ENCODE measurements at places on chromosomes 3 and 15.

DNA sequence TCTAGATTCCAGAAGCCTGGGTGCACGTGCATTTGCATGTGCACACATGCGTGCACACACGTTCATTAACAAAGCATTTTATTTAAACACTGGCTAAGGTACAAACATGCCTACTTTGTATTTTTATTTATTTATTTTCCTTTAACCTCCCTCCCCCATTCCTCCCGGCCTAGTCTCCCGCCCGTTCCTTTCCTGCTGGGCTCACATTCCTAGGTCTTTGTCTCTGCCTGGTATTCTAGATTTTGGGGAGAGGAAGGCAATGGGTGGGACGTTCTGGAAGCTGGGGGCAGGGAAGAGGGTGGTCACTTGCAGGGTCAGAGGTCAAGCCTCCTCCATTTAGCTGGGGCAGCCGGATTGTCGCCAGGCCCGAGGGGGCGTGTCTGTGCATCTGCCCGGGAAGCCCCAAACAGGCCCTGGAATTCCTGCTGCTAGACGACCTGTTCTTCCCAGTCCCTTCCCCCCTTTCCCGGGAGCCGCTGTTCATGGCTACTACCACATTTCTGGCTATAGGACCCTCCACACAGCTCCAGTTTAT lies 51.8 kb downstream of the TRIM71 start:
- DNase-seq: no peak

- no peak for DNase-seq
Observed at GRCh38 chr15:85744579-85744978, 50.1 kb downstream of the KLHL25 start.

DNA sequence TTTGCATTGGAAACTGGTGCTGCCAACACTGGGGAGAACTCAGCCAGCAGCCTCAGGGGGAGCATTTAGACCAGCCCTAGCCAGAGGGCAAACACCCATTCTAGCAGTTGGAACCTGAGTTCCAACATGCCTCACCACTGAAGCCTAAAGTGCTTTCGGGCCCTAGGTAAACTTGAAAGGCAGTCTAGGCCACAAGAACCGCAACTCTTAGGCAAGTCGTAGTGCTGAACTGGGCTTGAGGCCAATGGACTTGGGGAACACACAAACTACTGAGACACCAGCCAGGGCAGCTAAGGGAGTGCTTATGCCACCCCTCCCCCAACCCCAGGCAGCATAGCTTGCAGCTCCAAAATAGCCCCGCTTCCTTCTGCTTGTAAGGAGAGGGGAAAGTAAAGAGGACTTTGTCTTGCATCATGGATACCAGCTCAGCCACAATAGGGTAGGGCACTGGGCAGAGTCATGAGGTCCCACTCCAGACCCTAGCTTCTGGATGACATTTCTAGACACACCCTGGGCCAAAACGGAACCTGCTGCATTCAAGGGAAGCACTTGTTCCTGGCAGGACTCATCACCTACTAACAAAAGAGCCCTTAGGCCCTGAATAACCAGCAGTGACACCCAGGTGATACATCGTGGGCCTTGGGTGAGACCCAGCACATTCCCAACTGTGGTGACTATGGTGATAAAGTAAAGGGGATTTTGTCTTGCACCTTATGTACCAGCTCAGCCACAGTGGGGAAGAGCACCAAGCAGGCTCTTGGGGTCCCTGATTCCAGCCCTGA lies 37.3 kb upstream of the TEX9 start:
- DNase-seq: peak; percentile 5

DNA sequence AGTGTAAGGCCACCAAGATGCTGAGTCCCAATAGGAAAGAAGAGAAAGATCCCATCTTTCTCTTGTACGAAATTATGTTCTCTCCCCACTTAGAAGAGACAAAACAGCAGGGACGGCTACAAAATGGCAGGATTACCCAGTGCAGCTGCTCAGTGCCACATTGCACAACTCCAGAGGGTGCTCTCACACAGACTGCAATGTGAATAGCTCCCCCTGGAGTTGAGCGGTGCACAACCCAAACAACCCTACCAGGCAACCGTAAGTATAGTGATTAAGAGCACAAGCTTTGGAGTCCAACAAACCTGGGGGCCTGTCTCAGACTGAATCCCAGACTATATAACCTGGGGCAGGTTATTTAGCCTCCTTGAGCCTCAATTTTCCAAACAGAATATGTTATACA lies 3.1 kb upstream of the BHLHE40 start:
- peak; percentile 59 for DNase-seq

- no peak for DNase-seq
Observed at GRCh38 chr3:6736836-6737629, 123.9 kb upstream of the GRM7 start.

DNA sequence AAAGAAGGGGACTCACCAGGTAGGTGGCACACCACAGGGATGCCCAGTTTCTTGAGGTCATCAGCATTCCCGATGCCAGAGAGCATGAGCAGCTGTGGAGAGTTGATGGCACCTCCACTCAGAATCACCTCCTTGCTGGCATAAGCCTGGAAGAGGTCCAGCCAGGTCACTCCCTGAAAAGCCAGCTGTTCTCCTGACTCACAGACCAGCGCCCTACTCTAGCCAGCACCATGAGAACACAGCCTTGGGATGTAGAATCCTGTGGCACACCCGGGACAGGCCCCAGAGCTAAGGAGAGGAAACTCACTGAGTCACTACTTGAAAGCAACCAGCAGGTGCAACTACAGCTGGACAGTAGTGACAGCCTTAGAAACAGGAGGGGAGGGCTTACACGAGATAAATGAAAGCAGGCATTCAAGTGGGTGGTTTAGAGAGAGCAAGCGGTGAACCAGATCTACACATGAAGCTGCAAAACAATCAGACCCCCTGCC lies 24.5 kb downstream of the CHDH start:
- DNase-seq: no peak

DNA sequence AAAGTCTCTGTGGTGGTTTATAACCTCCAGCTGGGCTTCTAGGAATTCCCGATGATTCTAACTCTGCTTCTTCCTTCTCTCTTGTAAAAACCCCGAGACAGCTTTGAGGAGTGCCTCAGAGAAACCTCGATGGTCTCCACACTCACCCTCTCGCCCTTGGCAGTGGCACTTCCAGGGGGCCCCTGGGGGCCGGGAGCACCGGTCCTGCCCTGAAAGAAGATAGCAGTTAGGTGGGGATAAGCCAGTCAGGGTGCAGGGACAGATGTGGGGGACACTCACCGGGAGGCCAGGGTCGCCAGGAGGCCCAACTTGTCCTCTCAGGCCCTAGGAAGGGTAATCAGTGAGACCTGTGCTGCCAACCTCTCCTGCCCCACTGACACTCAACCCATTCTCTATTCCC lies 9.7 kb downstream of the COL7A1 start:
- DNase-seq: no peak

DNA sequence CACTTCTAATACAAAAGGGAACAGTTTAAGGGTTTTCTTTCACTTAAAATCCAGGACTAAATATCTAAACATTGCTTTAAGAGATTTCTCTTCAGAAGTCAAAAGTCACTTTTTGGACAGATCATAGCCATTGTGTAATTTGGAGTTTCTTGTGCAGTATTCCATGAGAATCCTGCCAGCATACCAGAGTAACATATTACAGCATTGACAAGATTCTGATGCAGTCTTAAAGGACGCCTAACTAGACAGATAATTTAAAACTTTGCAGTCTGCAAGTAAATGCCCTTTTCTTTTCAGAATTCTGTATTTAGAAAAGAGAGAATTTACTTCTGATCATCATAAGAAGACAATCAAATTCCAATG lies 17.5 kb upstream of the IGSF10 start:
- no peak for DNase-seq

DNA sequence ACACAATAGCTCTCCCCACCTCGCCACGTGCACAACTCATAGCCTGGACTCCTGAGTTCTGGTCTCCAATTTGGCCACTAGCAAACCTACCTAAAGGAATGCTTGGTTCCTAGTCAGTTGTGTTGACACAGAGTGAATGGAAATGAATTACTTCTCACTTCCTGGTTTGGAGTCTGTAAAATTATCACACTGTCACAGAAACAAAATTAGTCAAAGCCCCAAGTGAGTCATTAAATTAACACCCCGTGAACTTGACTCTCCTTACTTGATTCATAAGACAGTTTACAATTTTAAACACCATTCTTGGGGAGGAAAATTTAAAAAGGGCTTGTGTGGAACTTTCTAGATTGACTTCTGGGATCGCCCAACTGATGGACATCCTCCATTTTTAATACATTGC lies 276.2 kb upstream of the CTNNB1 start:
- DNase-seq: no peak

GRCh38 chr15:92883876-92884435 lies 16.2 kb upstream of the CHD2 start:
- no peak for DNase-seq

- DNase-seq: no peak
Observed at GRCh38 chr3:172029425-172030098, 9.8 kb upstream of the FNDC3B start.

DNA sequence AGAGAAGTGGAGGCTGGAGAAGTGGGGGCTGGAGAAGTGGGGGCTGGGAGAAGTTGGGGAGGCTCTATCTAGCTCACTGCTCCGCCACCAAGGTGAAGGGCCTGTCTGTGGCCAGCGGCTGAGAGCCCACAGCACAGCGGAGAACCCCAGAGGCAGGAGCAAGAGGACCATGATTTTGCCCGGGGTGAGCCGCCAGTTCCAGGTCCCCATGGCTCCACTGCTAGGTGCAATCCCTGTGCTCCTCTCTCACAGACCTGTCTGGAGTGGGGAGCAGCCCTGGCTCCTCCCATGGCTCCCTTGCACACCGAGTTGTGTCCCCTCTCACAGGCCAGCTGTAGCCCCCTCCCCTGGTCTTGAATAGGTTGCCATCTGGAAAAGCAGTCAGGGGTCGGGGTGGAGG lies 4.7 kb upstream of the NRROS start:
- DNase-seq: no peak

DNA sequence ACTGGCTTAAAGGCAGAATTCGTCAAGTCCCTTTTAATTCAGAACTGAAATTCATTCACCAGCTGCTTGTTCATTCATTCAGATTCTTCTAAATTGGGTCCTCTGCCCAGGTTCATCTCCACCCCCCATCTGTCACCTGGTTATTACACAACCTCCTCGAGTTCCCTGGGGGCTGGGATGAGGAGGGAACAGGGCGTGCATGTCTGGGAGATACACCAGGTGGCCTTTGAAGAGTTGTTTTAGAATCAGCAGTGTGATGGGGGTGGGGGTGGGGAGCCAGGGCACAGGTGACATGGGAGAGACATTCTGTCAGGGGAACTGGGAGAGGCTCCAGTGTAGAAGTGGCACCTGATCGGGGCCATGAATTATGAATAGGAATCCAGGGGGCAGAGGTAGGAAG lies 8.2 kb downstream of the SNX33 start:
- no peak for DNase-seq

DNA sequence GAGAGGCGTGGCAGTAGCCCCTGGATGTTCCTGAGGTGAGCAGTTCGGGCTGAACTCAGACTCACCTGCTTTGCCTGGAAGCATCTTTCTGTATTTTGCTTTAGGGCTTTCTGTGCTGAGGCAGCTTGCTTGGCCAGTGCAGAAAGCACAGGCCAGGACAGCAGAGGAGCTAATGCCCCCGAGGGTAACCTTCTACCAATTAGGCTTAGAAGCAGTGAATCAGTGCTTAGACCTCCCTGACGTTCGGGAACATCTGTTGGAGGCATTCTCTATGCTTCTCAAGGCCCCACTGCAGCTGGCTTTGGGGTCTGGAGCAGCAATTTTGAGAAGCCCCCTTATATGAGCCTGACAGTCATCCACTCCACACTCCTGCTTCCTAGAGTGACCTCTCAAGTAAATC lies 350.7 kb upstream of the PROK2 start:
- DNase-seq: no peak

DNA sequence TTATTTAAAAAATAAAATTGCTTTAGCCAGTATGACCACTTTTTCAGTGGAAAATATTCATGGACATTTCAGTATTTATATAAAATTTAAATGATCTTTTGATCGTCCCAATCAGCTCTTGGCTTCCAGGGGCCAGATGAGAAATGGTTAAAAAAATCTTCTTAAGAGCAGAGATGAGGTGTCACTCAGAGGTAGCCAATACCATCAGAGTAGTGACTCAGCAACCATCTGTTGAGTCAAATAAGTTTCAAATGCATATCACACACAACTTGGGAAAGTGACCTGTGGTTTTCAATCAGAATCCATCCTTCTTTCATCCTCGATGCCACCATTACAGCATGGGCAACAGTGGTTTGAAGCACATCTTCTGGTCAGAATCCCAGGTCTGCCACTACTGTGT lies 958.8 kb upstream of the NR2F2 start:
- DNase-seq: no peak

DNA sequence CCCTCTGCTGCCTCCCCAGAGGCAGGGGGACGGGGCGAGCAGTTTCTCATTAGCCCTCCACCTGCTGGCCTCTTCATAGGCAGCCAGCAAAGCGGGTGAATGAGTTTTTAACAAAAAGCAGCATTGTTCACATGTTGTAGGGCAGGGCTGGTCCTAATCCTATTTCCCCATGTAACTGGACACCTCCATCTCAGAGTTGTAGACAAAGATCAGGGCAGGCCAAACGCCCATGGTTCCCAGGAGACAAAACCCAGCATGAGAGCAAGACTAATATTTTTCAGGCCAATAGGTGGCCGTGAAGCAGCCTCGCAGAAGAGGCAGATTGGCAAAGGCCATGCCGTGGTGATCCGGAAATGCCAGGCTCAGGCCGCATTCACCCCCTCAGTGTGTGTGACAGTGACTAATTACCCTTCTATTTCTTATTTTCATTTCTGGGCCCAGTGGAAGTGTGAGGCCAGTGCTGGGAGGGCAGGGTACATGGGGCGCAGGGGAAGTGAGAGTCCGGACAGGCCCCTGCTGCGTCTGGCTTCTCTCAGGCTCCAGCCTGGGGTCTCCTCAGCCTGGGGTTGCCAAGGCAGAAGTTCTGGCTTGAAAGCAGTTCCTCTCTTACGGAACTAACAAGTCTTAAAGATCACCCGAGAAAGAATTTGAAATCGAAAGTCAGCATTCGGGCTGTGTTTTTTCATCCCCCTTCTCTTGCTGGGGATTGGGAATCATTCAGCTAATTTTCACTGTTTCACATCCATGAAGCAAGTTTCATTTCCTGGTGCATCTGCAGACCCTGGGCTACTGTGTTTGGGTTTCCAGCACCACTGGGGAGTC lies 64.8 kb downstream of the BOC start:
- peak; percentile 75 for DNase-seq

GRCh38 chr3:52833202-52833601 lies 1.6 kb downstream of the MUSTN1 start:
- DNase-seq: no peak

DNA sequence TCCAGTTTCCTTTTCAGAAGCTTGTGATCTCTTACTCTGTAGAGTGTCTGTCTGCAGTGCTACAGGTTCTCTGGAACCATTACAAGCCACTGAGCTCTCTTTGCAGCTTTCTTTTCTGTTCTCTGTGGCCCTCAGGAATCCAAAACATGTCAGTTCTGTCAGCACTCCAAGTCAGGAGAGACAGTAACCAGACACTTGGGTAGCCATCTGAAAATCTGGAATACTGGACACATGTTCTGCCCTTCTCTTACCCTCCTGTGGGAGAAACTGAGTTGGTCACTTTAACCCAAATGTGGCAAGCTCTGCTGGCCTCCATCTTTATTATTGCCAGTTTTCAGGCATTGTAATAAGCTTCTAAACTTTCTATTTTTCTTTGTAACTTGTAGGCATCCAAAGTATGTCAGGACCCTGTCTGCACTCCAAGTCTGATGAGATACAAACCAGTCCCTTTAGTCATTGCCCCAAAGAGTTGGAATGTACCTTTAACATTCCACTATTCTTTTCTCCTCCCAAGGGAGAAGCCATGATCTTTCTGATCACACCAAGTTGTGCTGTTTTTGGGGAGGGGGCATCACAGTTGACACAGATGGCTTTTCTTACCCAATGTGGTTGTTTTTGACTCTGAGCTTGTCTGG lies 183.7 kb downstream of the DPH6 start:
- DNase-seq: peak; percentile 84
